Gastroesophageal sphincter (tissue), 4 donors: ENCODE measurements at places on chromosomes 5 and 9. TPM values are rescaled to one million over a fixed set of nuclear protein-coding genes. Genes with fewer than 3 reads are reported as not detected.

- no peak for ATAC-seq
Observed at GRCh38 chr9:96856363-96857286, 2.3 kb upstream of the ZNF782 start.

DNA sequence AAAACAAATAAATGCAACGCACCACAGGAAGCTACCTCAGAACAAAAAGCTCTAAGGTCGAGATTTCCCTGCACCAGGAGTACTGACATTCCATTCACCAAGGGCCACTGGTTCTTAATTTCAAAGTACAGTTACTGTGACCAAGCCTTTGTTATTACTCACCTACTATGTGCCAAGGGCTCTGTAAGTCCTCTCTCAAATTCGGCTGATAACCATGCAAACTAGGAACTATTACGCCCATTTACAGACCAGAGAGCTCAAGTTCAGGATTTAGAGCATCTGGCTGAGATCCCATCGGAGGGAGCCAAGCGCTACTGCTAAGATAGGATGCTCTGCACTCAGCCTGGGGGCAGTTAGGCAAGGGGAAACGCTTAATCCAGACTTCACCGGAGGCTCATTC is 5.6 kb downstream of the MYO10 start:
- no peak for ATAC-seq

- no peak for ATAC-seq
Observed at GRCh38 chr9:119365291-119366027, 3.8 kb downstream of the BRINP1 start.

- no peak for ATAC-seq
Observed at GRCh38 chr5:80208381-80208780, 47.5 kb downstream of the SERINC5 start.

- no peak for ATAC-seq
Observed at GRCh38 chr9:80127920-80128319, 556.2 kb downstream of the TLE4 start.

DNA sequence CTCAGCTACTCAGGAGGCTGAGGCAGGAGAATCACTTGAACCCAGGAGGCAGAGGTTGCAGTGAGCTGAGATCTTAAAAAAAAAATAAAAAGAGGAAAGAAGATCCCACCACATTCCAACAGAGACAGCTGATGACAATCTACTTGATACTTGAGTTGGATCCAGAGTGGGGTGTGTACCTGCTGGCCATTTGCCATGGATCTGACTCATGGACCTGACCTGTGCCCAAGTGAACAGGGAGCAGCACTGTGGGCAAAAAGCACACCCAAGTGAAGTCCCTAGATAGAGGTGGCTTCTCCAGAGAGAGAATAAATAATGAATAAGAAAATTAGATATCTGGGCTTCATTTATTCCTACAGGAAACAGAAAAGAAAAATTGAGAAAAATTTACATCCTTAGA is 81.2 kb upstream of the MIER3 start:
- ATAC-seq = no peak

- ATAC-seq = peak; percentile 78
Observed at GRCh38 chr5:56415356-56415765, 182.2 kb upstream of the ANKRD55 start.

DNA sequence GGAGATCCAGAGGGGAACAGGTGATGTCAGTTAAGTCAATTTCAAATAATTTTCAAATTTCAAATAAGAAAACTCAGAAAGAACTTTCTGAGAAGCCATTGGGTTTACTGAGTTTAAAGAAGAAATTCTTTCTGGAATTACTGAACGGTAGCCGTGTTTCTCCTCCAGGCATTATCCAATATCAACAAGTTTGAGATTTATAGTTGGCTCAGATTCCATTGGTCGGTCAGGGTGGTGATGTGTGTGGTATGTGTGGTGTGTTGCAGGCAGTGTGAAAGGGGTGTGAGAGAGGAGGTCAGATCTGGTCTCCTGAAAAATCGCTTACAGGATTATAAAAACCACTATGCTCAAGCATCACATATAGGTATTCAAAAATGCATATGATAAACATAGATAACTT is 60.1 kb downstream of the PDE4D start:
- no peak for ATAC-seq

DNA sequence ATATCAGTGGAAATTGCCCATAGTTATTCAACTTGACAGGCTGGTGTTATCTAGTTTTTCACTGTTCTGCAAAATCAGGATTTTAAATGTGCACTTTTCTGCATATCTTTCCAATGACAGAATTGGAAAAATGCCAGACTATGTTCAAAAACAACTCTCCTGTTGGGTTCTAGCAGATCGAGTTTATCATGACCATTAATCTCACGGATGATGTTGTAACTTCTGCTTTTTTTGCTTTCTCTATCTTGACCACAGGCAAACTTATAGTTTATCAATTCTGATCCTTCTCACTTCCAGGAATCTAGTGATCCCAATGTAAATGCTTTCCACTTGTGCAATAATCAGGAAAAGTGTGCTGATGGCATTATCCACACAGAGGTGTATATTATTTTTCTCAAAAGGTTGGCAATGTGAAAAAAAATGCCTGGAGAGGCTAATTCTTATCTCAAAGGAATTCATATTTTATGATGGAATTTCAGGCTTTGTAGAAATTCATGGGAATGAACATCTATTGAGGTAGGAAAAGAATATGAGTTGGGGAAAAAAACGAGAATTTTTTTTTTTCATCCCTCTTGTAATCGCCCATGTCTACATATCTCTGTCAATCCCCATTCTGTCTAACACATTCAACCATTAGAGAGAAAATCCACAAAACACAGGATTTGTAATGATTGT is 73.6 kb upstream of the DAB2 start:
- ATAC-seq = no peak

DNA sequence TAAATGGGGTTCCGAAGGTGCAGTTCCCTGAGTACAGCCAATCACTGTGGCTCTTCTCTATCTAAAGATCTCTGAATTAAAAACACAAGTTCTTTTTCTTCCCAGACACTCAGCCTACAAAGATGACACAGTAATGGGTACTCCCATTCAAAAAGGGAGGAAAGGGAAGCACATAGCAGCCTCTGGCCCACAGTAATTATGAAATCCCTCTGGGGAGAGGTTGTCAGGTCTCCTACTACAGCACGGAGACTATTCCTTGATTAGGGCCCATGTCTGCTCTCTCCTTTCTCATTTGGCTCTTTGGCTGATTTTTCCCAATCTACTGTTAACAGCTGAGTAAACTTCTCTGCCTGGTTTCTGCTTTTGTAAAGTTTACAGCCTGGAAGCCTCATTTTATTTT is 62.0 kb upstream of the RANBP3L start:
- ATAC-seq = no peak

- ATAC-seq = peak; percentile 41
Observed at GRCh38 chr5:23269981-23270380, 237.4 kb upstream of the PRDM9 start.

DNA sequence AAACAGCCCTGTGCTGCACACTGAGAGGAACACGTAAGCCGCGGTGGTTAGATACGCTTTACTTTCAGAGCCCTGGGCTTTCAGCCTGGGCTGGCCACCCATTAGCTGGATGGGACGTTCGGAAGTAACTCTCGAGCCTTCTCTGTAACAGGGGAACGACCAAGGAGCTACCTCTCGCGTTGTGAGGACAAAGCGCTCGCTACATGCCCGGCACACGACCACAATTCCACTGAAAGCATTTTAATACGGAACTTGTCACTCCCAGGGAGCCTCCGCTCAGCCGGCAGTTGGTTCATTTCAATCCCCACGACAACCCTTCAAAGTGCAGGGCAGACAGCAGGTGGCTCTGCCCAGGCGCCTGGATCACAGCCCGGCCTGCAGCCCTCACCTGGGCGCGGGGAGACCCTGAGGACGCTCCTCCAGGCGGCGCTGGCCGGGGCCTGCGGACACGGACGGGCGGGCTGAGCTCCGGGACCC is 368 bp downstream of the SURF1 start:
- peak; percentile 17 for ATAC-seq

GRCh38 chr5:140309706-140310249 is 6.9 kb upstream of the PFDN1 start:
- ATAC-seq = no peak

DNA sequence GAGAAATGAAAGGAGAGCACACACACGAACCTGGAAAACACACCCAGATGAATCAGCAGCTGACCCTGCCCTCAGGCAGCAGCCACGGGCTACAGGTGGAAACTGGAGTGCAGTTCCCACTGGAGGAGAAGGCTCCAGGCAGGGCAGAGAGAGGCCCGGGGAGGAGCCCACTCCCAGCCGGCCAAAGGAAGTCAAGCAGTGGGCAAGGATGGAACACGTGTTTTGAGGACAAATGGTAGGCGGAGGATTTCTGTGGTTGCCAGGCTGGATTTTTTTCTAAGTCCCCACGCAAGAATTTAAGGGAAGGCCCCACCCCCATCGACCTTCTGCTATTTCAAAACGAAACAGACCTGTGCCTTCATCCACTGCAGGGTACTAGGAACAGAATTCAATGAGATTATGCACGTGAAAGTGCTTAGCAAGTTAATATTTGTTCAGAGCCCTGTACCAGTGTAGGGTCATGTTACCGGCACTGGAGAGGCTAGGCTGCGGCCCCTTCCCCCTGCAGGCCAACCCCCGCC is 6.8 kb downstream of the EPB41L4B start:
- no peak for ATAC-seq

DNA sequence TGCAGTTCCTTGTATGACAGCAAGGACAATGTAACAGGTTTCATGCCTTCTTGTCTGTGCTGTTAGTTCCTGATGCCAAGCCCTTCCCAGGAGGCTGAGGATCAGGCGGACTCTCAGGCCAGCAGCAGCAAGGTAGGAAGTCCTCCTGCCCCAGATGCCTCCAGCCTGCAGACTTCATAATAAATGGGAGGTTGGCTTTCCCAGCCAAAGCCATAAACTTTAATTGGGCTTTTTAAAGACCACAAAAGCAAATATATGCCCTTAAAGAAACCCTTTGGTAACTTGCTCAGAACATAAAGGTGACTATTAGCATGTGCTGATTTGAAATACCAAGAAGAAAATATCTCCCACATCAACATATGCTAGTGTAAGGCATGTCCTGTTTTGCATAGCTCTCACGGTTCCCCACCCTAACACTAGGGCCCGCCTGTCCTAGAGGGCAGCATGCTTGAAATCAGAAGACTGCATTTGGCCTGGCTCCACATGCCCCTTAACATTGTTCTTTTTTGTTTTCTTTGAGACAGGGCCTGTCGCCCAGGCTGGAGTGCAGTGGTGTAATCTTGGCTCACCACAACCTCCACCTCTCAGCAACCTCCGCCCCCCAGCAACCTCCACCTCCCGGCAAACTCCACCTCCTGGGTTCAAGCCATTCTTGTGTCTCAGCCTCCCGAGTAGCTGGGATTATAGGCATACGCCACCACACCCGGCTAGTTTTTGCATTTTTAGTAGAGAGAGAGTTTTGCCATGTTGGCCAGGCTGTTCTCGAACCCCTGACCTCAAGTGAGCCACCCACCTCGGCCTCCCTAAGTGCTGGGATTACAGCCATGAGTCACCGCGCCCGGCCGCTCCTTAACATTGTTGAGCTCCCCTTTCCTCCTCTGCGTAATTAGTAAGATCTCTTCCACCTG is 44.6 kb upstream of the FCN1 start:
- no peak for ATAC-seq

DNA sequence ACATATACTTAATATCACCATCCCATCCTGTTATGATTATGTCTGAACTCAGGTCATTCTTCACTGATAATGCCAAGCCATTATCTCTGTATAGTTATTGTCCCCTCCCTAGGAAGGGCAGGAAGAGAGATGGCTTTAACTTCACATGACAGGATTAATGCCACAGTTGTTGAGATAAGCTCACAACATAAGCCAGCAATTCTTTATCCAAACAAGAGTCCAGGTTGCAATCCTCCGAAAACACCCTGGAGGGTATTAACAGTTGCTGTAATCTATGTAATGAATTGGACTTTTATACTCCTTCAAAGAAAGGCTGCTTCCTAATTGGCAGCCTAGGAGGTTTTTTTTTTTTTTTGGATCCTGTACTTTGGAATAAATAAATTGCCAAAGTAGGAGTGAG is 779.4 kb downstream of the SEMA5A start:
- no peak for ATAC-seq

DNA sequence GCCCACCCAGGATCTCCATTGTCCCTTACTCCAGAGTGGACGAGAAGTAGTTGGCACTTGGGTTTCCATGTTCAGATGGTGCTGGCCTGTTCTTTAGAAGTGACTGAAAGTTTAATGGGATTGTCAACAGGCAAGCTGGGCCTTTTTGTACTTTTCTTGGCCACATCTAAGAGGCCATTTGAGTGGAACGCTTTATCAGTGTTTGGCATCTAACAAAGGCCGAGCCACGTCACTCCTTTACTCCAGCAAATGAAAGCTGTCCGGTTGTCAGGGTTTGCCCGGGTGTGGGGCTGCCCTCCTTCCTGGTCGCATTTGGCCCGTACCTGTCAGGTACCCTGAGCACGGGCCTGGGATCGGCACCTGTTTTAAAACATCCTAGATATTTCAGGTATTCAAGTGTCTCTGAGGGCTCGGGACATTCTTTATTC is 71.5 kb downstream of the RCL1 start:
- no peak for ATAC-seq

DNA sequence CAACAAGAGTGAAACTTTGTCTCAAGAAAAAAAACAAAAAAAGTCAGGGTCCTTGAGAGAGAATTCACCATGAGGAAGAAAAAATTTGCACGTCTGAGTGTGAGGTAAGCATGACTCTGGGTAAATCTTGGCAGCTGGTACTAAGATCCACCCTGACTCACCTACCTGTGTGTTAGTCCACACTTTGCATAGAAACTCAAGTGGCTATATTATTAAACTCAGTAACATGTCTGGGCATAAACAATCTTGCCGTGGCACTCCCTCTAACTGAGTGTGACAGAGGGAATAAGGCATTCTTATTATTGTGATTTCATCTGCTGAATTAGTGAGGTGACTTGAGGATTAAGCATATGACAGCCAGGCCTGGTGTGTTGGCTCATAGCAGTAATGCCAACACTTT is 259.4 kb upstream of the VLDLR start:
- ATAC-seq = no peak

- no peak for ATAC-seq
Observed at GRCh38 chr9:114286146-114286679, 36.7 kb upstream of the ORM1 start.

Gene ADGRV1
- total RNA-seq = 0.67 TPM

Gene PCDHGA9
- 5.2 TPM for total RNA-seq

Gene ZNF883
- 0.94 TPM for total RNA-seq

Gene GMCL2
- not detected for total RNA-seq

Gene RMRP
- 3,605 TPM for total RNA-seq
